Common myeloid progenitor, CD34-positive (primary cell): ENCODE measurements at places on chromosomes 12 and 14.

GRCh38 chr12:48852734-48853688 lies 1.0 kb upstream of the DDX23 start:
- peak; percentile 93 for DNase-seq

DNA sequence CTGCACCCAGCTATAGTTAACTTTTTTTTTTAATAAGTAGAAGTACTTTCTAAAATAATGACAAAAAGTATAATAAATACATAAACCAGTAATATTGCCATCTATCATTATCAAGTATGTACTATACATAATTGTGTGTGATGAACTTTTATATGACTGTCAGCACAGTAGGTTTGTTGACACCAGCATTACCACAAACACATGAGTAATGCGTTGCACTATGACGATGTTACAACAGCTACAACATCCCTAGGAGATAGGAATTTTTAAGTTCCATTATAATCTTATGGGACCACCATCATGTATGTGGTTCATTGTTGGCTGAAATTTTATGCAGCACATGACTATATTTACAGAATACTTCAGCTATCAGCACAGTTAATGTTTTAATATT lies 62.9 kb upstream of the VSX2 start:
- no peak for DNase-seq

DNA sequence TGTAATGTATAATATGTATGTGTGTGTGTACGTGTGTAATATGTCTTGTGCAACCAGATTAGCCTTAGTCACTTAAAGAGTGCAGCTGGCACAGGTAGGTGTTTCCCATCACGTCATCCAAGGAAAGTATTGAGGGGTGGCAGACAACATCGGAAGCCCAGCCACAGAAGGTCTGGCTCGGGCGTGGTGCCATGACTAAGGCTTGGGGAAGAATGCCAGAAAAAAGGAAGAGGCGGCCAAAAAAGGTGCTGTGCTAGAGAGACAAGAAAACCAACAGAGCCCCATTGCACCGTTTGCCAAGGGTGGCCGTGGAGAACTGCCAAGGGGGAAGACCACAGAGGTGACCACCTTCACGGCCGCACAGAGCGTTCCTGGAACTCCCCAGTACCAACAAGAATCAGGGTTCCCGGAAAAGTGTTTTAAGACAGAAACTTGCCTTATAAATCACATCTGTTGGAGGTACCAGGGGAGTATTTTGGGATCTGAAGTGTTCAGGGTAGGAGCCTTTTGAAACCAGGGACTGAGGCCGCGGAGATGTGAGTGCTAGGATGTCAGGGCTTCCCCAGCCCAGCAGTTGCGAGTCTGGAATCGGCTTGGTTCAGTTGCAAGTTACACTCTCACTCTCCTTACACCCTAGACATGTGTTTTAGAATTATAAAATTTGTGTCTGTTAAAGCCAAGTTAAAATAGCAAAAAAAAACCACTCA lies 131.2 kb upstream of the DYRK2 start:
- DNase-seq = peak; percentile 83

DNA sequence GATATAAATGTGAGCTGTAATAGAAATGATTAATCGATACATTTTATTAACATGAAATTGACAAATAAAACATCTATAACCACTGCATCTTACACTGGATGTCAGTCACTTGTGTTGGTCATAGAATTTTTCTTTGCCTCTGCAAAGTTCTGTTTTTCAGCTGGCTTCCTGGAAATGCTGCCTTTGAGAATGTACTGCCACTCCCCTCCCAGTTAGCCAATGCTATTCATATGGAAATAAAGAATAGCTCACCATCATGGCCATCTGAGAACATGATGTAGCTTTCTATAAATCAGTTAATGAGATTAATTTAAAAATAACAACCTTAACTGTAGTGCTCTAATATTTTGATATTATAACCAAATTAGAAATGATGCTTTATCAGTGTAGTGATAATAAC lies 41.1 kb downstream of the SLCO1B1 start:
- DNase-seq = no peak

GRCh38 chr12:40784102-40784501 lies 91.9 kb downstream of the CNTN1 start:
- no peak for DNase-seq

- DNase-seq = peak; percentile 65
Observed at GRCh38 chr14:91521061-91521640, 11.0 kb upstream of the PPP4R3A start.

DNA sequence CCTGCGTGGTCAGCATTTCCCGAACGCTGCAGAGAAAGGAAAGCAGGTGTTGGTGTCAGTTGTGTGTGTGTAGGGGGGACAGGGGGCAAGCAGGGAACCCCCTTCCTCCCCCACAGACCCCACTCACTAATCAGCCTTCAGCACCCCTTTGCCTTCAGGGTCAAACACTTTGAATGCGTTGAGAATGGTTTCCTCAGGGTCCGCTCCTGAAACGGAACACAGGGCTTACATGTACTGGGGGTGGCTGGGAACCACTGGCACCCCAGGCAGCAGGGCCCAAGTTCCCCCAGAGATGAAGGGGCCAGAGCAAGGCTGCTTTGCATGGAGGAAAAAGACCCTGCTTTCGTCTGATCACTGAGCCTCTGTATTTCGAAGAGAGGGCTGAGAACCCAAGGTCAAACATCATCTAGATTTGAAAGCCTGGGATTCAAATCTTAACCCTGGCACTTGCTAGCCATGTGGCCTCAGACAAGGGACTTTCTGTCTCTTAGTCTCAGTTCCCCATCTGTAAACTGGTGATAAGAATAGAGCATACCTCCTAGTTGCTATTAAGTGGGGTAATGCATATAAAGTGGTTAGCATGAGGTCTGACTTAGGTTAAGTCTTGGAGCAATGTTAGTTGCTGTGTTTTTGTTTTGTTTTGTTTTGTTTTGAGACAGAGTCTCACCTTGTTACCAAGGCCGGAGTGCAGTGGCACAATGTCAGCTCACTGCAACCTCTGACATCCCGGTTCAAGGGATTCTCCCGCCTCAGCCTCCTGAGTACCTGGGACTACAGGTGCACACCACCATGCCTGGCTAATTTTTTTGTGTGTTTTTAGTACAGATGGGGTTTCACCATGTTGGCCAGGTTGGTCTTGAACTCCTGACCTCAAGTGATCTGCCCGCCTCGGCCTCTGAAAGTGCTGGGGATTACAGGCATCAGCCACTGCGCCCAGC lies 7.0 kb downstream of the MYL2 start:
- DNase-seq = no peak

- no peak for DNase-seq
Observed at GRCh38 chr12:124422570-124423523, 128.0 kb downstream of the RFLNA start.

GRCh38 chr14:60637479-60638315 lies 11.6 kb downstream of the SIX1 start:
- DNase-seq = peak; percentile 20

GRCh38 chr12:68378872-68379606 lies 46.9 kb upstream of the MDM1 start:
- DNase-seq = peak; percentile 49

GRCh38 chr12:65668981-65669695 lies 155.1 kb upstream of the HMGA2 start:
- no peak for DNase-seq

DNA sequence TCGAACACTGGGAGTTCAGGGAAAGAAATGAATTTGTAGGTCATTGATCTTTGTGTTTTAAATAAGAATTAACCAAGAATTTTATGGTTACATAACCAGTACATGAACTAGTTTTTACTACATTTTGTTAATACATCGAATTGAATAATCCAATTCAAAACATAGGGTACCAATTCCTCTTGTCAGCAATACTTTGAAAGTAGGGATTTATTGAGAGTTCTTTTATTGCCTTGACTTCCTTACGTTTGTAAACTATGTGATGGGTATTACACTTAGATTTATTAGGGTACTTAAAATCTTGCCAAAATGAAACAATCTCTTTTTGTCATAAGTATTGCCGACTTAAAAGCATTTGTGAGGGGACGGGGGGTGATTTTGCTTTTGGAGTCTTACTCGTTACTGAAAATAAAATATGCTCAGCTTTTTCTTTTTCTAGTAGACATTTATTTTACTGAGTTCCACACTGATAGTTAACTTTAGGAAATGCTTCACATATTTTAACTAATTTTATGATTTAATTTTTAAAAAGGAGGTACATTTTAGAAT lies 22.4 kb downstream of the SOCS2 start:
- peak; percentile 35 for DNase-seq

GRCh38 chr12:119940897-119941296 lies 48.1 kb upstream of the BICDL1 start:
- no peak for DNase-seq

DNA sequence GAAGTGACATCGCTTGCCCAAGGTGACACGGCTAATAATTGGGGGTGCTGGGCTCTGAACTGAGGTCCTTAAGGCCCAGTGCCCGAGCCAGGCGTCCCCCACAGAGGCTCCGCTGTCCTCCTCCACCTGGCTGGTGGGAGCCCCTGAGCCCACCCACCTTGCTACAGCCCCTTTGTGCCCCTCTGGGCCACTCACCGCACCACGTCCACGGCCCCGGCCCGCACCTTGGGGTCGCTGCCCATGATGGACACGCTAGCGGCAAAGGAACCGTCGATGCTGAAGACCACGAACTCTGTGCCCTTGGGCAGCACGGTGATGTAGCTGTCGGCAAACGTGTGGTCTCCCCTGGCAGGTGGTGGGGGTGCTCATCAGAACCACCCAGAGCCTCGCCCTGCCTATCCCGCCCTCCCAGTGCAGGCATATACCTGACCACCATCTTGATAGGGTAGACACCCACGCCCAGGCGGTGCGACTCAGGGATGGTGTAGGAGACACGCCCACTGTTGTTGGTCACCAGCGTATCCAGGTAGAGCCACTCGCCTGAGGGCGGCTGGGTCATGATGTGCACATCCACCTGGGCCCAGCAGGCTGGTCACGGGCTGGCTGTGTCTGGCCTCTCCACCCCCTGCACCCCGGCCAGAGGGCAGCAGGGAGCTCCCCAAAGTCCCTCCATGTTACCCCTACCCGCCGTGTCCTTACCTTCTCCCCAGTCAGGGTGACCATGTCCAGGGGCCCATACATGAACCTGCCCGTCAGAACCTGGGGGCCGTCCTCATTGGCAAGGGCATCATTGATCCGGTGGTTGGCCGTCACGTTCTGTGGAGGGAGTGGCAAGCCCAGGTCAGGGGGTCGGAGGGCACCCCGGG lies 6.8 kb downstream of the ARL6IP4 start:
- no peak for DNase-seq

DNA sequence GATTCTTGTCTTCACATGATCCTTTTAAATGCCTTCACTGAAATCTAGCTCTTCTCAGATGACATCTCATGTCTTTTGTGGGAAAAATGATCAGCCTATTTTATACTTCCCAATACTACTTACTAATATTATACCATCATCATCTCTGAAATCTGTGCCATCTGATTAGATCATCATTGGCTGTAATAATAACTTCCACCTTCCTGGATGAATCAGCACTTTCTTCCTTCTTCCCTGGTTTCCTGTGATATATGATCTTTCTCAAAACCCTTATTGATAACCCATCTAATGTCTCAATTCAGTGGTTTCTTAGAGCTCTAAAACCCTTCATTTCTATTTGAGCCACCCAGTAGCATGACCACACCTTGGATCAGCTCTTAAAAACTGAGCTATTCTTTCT lies 30.9 kb downstream of the GPR137C start:
- no peak for DNase-seq

DNA sequence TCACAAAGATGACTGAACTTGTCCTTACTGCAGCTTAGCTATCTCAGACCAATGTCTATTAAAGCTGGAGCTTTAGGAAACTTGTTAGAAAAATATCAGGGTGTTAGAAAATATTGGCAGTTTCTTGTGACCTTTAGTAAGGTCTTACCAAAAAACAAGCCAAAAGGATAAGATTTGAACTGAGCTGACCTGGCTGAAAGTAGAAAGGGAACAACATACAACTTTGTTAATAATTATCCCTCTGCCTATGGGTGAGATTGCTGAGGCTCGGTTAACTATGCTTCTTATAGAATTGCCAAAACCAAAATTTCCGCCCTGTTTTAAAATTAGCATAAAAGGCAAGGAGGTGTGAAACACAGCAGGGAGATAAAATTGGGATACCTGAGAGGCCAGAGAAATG lies 73.8 kb downstream of the DHRS2 start:
- no peak for DNase-seq

- no peak for DNase-seq
Observed at GRCh38 chr12:51866762-51867161, 18.2 kb upstream of the FIGNL2 start.

GRCh38 chr14:71905031-71905430 lies 27.2 kb upstream of the RGS6 start:
- no peak for DNase-seq

DNA sequence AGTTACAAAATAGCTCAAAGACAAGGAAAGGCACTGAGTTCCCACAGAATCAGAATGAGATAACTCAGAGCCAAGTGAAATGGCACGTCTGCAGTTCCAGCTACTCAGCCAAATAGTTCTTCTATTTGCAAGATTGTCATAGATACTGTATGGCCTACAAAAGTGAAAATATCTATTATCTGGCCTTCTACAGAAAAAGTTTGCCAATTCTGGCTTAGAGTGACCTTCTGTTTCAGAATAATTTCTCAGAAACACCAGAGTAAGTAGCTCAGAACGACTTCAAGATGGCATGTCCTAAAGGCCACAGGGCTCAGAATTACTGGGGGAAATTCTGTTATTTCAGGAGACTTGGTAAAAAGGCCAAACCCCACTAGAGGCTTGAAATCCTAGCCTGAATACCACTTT lies 10.7 kb upstream of the RTRAF start:
- DNase-seq = no peak
